Activated T-helper 17 cell treated with anti-CD3 and anti-CD28 coated beads, Interleukin-2, amount 50 U/mL, for 72 hours (primary cell): ENCODE measurements at places on chromosomes 12 and 14.

GRCh38 chr14:81172881-81173280 lies 47.9 kb downstream of the GTF2A1 start:
- ATAC-seq: no peak

- no peak for ATAC-seq
Observed at GRCh38 chr14:95533822-95534221, 1.0 kb upstream of the GLRX5 start.

DNA sequence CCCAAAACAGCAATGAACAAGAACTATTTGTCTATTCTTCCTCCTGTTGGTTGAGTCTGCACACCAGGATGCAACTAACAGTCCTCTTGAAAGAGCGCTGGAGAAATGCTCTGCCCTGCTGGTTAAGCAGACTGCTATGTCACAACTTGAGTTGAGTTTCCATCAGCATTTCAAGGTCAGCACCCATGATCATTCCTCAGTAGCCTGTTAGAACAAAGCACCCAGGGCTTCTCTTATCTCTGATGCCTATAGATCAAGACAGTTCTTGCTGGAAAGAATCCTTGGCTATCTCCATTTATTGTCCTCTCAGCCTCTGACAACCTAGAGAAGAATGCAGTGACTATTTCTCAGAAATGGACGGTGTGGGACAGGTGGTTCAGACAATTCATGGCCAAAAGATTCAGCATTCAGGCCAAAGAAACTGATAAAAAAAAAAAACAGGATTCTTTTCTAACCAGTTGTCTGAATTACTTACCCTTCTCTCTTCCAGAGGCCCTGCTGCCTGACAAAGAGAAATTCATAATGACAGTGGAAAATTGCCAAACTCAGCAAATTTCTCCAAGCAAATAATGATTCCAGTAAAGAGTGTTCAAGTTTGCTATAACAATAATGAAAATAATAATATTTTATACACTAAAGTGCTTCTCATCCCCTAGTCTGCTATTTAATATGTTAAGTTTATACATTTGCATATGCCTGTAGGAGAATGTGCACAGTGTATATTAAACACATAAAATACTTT lies 306.7 kb downstream of the EMP1 start:
- ATAC-seq: no peak

DNA sequence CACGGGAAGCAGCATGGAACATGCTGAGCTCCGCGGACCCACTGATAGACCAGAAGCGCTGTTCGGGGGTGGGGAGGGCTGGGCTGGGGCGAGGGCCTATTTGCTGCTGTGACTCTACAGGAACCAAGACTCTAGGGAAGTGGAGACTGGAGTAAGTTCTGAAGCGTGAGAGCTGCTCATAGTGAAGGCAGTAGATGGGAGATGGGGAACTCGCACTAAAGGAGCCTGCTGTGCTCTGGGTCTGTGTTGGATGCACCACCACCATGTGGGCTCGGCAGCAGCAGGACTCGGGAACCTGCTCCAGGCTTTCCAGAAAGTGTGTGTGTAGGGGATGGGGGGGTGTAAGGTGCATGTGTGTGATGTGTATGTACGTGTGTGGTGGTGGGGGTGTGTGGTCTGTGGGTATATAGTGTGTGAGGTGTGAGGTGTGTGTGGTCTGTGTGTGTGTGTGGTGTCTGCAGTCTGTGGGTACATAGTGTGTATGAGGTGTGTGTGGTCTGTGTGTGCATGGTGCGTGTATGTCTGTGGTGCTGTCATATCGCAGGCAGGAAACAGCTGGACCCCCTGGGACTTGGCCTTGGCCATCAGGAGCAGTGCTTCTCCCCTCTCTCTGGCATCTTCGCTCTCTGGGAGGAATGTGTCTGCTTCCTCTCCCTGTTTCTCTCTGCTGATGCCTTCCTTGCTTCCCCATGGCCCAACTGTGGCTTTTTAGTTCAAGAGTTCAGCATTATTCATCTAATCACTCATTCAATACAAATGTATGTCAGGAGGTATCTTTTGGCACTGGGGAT lies 378.9 kb downstream of the FUT8 start:
- ATAC-seq: peak; percentile 76

DNA sequence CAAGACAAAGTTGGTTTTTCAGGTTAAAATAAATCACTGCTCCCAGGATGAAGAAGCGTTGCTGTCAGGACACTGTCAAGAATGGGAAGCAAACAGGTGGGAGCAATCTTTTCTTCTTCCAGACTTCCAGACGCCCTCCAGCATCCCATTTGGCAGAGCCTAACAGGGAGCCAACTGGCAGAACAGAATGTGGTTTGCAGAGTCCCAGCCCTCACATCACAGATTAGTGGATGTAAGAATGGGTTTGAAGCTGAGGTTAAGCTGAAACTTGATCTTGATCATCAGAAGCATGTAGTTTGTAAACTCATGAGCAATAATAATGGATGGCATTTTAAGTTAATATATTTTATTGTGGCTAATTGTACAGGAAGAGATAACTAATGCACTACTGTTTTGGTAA lies 636.4 kb downstream of the SLC6A15 start:
- ATAC-seq: no peak

DNA sequence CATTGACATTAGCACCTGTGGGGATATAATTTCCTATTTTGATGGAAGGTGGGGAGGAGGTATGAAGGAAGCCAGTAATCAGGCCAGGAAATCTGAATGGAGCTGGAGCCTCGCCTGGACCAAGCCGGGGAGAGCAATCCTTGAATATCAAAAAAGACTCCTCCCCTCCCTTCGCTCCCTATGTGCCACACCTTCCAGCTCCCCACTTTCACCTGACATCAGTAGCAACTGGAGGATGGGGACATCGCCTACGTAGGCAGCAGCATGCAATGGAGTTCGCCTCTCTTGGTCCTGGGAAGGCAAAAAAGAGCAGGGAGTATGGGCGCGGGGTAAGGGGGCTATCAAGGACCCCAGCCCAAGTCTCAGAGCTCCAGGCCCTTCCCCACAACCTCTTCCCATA lies 1.1 kb downstream of the ANKRD52 start:
- ATAC-seq: no peak

GRCh38 chr14:33282331-33283230 lies 343.9 kb downstream of the NPAS3 start:
- peak; percentile 42 for ATAC-seq

- no peak for ATAC-seq
Observed at GRCh38 chr12:99087278-99087677, 442.2 kb downstream of the APAF1 start.

DNA sequence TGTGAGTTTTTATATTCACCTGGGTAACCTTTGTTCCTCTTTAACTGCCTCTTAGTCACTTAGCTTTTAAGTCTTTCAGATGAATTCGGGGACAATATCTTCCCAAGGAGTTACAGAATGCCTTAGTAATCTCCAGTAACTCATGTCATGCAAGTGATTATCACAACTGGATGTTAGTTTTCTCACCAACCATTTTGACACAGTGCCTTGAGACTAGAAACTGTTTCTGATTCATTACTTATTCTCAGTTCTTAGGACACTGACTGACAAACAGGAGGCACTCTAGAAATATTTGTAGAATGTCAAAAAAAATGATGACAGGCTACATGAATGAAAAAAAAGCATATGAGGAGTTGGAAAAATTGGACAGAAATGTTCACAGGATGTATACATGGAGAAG lies 335.1 kb downstream of the ACSS3 start:
- no peak for ATAC-seq

GRCh38 chr14:40252817-40253447 lies 820.7 kb upstream of the FBXO33 start:
- ATAC-seq: no peak

- ATAC-seq: peak; percentile 40
Observed at GRCh38 chr12:19792028-19792427, 352.7 kb downstream of the AEBP2 start.

- ATAC-seq: no peak
Observed at GRCh38 chr14:65565948-65566347, 153.4 kb downstream of the FUT8 start.

DNA sequence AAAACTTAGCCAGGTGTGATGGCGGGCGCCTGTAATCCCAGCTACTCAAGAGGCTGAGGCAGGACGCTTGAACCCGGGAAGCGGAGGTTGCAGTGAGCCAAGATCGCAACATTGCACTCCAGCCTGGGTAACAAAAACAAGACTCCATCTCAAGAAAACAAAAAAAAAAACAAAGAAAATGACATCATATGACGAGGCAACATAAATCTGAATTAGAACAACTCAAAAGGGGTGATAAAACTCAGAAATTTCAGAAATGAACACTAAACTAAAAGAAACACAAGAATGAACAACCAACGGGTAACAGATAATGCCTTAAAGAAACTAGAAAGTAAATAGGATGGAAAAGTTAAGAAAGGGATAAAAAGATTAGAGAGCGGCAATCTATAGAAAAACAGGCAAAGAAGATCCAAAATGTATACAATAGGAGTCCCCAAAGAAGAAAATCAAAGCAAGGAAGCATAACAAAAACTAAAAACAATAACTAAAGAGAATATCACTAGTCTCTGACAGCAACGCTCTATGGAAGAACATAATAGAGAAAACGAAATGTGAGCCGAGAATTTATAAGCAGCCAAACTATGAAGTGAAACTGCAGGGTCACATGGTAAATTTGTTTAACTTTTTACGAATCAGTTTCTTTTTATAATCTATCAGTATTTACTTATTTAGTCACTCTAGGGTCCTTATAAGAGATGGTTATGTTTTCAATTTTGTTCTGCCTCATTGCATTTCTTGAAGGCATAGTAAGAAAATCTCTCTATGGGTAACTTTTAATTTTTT lies 45.7 kb downstream of the SPPL3 start:
- ATAC-seq: no peak

DNA sequence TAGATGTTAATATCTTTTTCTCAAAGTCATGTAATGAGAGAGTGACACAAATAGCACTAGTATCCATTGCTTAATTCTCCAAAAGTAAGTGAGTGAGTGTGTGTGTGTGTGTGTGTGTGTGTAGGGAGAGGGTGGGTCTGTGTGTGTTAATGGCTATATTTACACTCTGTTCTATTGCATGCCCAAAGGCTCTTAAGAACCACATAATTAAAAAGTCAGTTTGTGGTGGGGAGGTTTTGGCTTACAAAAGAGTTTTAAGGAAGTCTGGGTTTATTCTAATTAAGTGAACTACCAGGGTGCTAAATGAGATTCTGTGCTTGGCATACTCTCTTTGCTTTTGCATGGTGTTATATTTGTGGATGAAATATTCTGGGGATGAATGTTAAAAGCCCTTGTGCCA lies 1897.6 kb upstream of the FLRT2 start:
- ATAC-seq: no peak

- ATAC-seq: no peak
Observed at GRCh38 chr12:22172501-22172900, 126.5 kb downstream of the CMAS start.

- ATAC-seq: no peak
Observed at GRCh38 chr12:121970581-121971300, 50.9 kb upstream of the BCL7A start.

DNA sequence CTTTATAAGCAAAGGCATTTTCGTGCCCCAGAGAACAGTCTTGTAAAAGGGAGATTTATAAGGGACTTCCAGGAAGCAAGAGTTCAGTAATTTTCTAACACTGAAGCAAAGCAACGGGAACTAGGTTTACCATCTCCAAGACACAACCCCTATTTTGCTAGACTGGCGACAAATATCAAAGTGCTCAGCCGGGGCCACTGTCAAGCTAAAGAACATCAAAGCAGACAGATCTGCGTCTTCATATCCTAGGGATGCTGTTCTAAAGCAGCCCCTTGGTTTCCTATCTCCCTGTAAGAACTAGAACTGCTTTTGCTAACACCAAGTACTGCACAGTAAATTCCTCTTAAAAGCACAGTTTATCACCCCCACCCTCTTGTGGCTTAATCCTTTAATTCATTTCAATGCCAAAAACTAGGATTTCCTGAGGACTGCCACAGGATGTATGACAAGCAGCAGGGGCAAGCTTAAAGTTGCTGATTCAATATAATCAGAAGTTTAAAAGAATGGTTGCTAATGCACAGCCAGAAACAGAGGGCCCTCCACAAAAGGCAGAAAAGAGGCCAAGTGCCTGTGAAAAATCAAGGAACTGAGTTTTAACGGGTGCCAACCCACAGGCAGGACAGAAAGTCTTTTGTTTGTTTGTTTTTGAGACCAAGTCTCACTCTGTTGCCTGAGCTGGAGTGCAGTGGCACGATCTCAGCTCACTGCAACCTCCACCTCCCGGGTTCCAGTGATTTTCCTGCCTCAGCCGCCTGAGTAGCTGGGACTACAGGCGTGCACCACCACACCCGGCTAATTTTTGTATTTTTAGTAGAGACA lies 44.0 kb upstream of the ISM2 start:
- ATAC-seq: no peak

GRCh38 chr12:48007206-48007605 lies 2.9 kb upstream of the COL2A1 start:
- no peak for ATAC-seq

DNA sequence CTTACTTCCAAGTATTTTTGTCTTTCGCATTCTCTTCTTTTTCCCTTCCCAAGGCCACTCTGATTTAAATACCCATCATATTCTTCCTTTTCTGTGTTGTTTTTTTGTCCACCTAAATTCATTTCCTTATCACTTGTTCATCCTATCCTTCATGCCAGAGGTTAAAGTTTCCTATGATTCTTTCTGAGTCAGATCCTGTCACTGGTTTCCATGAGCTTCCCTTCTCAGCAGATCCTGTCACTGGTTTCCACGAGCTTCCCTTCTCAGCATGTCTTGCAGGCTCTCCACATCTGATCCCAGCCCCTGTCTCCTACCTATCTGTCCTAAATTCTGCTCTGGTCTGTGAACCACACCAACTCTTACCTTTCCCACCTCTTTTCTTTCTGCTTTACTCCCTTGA lies 311.8 kb upstream of the RGS6 start:
- no peak for ATAC-seq

DNA sequence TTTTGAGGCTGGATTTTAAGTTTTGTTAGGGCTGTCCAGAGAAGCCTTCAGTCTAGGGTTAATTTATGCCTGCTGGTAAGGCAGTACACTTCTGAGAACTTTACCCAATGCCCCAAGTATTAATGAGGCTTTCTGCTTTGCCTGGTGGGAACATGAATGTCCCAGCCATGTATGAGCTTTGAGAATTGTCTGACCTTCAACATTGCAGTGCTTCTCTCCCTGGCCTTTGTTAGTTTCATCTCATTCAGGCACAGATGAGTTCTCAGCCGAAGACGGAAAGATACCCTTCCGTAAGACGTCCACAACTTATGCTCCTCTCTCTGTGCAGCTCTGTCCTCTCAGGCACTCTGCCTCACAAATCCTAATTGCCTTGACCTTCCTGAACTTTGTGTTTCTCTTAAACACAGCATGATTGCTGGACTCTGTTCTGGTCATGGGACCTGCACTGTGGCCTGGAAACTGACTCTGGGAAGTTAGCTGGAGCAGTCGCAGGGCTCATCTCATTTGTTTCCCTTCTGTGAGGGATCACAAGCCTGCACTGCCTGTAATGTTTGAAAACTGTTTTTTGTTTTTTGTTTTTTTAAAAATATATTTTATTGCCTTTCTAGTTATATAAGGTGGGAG lies 15.7 kb downstream of the CHPT1 start:
- no peak for ATAC-seq

GRCh38 chr14:42469637-42470426 lies 863.2 kb downstream of the LRFN5 start:
- no peak for ATAC-seq

GRCh38 chr12:103657331-103657730 lies 70.3 kb downstream of the STAB2 start:
- no peak for ATAC-seq
